ENCODE measurements at places on chromosomes 1 and 21.

- no peak for DNase-seq
These were observed 380.1 kb upstream of the SPAG17 start for GRCh38 chr1:118564961-118565703.

DNA sequence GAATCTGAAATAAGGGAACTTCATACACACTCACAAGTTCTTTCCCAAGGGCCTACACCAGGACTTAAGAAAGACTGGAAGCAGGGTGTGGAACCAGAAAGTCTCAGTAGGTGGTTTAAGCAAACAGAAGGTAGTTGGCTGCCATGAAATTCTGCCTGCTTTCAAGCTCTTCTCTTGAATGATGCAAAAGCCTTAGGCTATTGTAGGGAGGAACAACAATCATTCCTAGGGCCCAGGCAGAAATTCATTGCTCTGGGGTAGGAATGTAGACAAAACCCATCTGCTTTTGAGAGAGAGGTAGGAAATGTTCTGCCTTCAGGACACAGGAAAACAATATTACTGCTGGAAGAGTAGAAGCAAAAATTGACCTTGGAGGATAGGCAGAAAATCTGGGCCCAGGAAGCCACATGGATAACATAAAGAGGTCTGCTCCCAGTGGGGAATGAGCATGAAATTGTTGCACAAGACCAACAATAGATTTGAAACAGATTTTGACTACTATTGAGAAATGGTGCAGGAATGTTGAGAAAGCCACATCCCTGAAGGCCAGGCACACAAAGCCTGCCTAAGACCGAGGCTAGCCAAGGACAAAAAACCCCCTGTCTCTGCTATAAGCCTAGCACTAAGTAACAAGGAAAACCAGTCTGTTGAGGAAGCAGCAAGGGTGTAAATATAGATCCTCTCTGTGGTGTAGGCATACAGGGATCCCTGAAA is 22.7 kb upstream of the SFT2D2 start:
- DNase-seq = no peak

- DNase-seq = no peak
These were observed 151.6 kb downstream of the DISC1 start for GRCh38 chr1:231778009-231778719.

DNA sequence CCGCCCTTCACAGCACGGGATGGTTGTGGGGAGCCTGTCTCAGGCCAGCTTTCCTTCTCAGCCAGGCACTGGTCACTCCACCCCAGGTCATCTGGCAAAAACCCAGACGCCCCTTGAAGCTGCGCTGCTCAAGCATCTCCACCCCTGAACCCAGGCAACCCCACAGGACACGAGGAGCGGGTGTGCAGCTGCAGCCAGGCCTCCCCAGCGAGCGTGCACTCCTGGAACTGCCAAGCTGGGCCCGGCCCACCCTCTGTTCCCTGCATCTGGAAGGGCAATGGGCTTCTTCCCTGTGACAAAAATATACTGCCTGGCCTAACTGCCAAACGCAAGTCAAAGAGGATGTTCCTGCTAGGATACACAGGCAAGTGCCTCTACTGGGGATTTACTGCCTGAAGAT is 39.7 kb downstream of the SLC66A1 start:
- DNase-seq = no peak

DNA sequence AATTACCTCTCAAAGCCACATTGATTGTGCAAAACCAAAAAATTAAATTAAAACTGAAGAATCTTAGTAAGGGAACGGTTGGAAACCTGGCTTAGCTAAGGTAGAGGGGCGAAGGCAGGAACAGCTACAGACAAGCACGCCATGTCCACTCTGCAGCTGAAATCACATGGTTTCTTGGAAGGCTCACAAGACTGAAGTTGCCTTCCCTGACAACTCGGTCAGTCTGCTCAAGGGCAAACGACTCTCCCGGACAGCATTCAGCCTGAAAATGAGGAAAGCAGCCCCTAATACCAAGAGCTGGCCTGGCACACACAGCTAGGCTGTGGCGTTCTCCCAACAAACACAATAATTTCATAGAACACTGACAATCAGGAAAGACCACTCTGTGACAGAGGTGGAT is 22.7 kb upstream of the BECN2 start:
- DNase-seq = no peak

DNA sequence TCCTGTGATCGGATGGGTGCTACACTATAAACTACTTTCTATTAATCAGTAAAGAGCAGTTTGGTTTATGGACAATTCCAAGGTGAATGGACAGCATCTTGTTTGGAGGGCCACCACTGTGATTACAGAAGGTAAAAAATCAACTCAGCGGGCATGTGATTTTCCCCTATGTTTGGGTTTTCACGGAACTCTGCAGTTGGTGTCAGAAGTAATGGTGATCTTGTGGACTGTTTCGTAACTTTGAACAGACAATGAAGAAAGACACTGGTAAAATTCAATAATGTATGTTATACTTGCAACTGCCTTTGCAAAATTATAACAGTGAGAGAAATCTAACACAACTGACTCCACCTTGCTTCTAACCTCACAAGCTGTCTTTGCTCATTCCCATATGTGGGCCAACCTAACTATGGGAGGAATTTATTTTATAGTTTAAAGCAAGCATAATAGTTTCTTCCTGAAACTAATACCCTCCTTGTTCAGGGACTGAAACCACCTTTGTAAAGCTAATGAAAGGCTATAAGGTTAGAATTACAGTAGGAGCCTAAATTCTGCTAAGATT is 53.2 kb downstream of the TRIM33 start:
- no peak for DNase-seq

- no peak for DNase-seq
These were observed 4.0 kb upstream of the IFI16 start for GRCh38 chr1:159005676-159006075.
